ENCODE measurements at places on chromosomes 13 and 19. TPM values are rescaled to one million over a fixed set of nuclear protein-coding genes. Genes with fewer than 3 reads are reported as not detected.

Gene C19orf18
- total RNA-seq: not detected

Gene FGF21
- total RNA-seq: not detected

Gene NCAN
- total RNA-seq: not detected

Gene ZNF98
- not detected for total RNA-seq

Gene LIM2
- not detected for total RNA-seq

Gene TMEM150B
- total RNA-seq: not detected

Gene KCNK6
- 6.9 TPM for total RNA-seq

Gene RNF113B
- total RNA-seq: not detected

Gene DZIP1
- total RNA-seq: 1.1 TPM

Gene INSR
- total RNA-seq: 1.2 TPM

Gene ZNF567
- total RNA-seq: 9.4 TPM

Gene ZNF471
- 1.2 TPM for total RNA-seq

Gene MLLT1
- 56.8 TPM for total RNA-seq

Gene RNF17
- not detected for total RNA-seq

Gene N4BP2L1
- total RNA-seq: 14.6 TPM

Gene BSG
- total RNA-seq: 167 TPM

Gene LGI4
- total RNA-seq: not detected

Gene MYH14
- not detected for total RNA-seq

Gene ZNF460
- total RNA-seq: 40.5 TPM

Gene REXO1
- total RNA-seq: 53.1 TPM

Gene ZNF560
- total RNA-seq: 0.28 TPM

Gene ATP5F1D
- total RNA-seq: 177 TPM

Gene ATP4B
- total RNA-seq: not detected

Gene KIR2DL4
- total RNA-seq: not detected

Gene IGFLR1
- total RNA-seq: 79.2 TPM

Gene PEAK3
- total RNA-seq: not detected

Data from activated naive CD8-positive, alpha-beta T cell treated with anti-CD3 and anti-CD28 coated beads for 36 hours (primary cell).